RPMI8226 (cell line): ENCODE measurements at places on chromosomes 7 and 10.

GRCh38 chr7:95907337-95907736 lies 135.0 kb downstream of the DYNC1I1 start:
- DNase-seq, result no peak

GRCh38 chr7:138396251-138397070 lies 63.6 kb upstream of the TRIM24 start:
- no peak for DNase-seq

DNA sequence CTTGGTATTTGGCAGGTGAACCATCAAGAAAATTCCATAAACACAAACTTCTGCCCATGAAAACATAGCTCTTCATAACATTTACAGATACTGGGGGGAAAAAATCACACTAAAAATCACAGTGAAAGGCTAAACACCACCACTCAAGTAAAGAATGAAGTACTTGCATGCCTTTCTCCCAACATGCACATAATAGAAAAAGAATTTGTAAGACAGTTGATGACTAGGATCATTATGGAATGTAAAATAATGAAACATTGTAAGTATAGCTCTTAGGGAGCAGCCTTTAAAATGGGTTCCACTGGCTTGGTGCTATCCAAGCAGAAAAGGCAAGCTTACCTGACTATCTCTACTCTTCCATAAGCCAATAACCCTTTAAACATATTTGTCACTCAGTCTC lies 299.9 kb upstream of the LRRN3 start:
- no peak for DNase-seq

GRCh38 chr10:99234791-99235657 lies 628 bp downstream of the HPSE2 start:
- no peak for DNase-seq

DNA sequence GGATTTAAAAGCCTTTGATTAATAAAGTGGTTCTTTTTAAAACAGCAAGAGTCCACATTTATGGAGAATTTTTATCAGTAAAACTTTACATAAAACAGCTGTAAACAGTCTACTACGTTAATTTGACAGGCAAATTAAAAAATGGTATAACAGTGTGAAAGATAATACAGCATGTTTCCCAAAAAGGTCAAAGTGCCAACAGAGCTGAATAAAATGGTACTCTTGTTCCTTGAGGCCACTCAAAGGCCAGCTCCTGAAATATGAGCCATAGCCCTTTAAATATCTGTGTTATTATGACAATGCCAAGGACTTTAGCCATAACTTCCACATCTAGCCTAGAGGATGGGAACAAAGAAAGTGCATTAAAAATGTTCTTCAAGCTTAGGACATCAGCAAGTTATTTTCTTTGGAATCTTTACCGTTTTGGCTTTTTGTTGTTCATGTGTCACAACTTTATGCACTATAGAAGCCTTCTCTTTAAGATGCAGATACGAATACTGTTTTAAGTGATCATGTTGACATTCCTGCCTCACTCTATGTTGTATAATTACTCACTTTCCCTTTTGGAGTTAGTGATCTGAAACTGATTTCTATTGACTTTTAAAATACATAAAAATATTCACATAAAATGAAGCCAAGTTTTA lies 165.6 kb downstream of the RNLS start:
- DNase-seq, result no peak

- DNase-seq, result no peak
Observed at GRCh38 chr7:69605070-69605469, 6.8 kb downstream of the AUTS2 start.

DNA sequence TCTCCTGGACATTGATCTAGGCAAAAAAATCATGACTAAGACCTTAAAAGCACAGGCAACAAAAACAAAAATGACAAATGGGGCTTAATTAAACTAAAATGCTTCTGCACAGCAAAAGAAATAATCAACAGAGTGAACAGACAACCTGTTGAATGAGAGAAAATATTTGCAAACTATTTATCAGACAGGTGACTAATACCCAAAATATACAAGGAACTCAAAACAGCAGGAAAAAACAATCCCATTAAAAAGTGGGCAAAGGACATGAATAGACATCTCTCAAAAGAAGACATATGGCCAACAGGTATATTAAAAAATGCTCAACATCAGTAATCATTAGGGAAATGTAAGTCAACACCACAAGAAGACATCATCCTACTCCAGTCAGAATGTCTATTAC lies 166.8 kb downstream of the MTERF1 start:
- DNase-seq, result no peak

- no peak for DNase-seq
Observed at GRCh38 chr10:58796242-58796641, 283.6 kb downstream of the BICC1 start.

DNA sequence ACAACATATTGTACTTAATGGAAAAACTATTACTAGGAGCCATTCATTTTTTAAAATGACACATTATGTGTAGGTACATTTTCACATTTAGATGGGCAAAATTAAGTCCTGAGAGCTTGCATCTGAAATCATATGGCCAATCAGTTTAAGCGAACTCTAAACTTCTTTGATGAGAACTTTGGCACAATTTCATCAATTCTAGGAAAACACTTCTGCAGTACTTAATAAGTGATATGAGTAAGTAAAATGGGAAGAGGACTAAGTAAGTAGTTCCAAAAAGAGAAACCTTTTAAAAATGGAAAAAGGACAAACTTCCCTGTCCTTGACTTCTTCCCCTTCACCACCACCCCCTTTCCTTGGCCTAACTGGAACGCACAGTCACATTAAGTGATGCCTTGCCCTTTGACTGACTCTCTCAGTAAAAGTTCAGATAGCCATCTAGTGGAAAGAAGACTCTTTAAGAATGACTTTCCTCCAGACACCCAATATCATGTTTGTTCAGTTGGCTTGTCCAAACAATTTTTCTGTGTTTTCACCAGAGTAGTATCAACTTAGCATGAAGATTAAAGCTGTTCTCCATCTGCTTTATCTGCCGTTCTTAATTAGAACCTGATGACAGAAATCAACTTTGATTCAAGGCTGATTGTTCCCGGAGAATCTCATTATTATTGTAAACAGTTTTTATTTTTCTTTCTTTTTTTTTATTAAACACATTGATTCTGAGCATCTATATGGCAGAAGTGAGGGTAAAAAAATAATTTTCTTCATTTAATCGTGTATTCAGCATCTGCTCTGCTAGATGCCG lies 45.1 kb downstream of the CNNM2 start:
- DNase-seq, result no peak

GRCh38 chr10:103619424-103620351 lies 126.2 kb downstream of the NEURL1 start:
- DNase-seq, result no peak

- DNase-seq, result no peak
Observed at GRCh38 chr10:51951601-51952000, 252.2 kb upstream of the CSTF2T start.

DNA sequence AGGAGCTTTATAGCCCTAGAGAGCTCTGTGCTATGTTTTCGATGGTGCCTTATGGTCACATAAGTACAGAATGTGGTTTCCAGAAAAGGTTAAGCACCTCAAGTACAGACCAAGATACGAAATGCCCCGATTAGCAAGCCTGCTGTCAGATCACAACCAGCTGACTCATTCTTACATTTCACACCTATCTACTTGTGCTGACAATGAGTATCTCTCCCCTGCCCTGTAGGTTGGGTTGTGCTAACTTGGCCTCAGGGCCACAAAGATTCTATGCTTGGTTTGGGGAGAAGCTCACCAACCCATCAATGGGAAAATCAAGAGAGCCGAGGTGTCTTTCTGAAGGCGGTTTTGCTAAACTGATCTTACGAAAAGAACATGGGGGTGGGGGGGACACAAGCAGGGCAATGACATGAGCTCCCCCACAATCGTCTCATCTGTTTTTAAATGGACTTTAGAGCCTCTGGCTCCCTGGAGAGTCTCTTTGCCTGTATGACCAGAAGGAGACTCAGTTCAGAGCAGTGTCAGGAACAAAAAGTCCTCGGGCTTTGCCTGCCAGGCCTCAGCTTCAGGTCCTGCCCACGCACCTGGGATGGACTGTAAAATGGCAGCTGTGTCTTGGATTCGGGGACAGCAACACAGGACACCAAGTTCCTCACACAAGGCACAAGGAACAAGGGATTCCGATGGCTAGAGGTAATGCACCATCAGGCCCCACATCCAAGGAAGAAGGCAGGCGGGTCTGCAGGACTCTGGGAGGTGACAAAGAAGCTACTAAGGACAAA lies 55.1 kb downstream of the FAM53B start:
- no peak for DNase-seq

DNA sequence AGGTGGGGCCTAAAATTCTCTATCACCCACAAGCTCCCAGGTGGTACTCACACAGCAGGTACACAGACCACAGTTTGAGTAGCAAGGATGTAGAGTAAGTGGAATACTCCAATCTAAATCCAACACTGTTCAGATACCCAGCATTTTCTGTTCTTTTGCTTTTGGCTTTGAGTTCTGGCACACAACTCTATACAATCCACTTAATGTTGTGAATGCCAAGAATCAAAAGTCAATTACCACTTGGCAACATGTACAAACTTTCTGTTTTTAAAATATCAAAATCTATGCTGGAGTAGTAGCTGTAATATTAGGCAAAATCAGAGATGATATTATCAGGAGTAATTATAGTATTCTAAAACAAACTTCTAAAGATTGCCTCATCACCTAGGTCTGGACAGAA lies 133.4 kb upstream of the LRRTM3 start:
- no peak for DNase-seq

DNA sequence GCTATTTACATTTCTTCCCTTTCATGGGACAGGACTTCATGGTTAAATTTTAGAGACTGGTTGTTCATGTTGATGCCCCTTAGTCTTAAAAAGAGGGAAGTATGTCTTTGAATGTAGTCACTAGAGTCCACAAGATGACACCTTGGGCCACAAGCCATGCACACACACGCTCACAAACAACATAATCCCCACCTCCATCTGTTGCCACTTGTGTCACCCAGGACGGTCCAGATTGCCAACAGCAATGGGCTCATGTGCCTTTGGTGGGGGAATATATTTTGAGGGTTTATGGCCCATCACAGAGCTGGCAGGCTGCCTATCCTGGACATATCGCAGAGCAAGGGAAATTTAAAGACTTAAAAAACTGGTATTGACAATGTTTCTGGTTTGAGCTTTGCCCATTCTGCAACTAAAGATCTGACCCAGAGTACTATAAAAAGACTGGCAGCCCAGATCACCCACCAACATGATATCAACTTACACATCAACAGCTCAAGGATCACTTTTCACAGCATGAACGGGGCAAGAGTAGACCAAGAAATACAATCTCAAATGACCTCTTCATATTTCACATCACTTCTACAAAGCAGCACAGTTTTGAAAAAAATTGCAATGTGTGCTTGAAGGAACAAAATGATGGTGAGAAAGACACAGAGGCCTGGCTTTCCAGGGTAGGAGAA lies 50.5 kb downstream of the STRA8 start:
- DNase-seq, result no peak

- no peak for DNase-seq
Observed at GRCh38 chr7:31251441-31251840, 89.1 kb downstream of the NEUROD6 start.

DNA sequence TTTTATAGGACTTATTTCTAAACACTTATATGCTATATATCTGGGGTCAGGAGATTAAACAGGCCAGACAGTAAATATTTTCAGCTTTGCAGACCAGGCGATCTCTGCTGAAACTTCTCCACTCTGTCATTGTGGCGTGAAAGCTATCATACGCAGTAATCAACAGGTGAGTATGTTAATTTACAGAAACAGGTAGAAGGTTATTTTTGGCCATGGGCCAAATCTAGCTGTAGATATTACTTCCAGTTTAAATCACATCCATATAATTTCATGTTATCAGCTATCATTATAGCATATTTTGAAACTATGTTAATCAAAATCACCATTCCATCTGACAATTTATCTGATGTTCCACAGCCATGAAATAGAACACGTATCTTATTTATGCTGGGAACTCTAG lies 67.8 kb downstream of the GPR37 start:
- DNase-seq, result no peak

- DNase-seq, result no peak
Observed at GRCh38 chr10:51215951-51216834, 141.9 kb downstream of the PRKG1 start.

- DNase-seq, result no peak
Observed at GRCh38 chr10:83592337-83592935, 546.9 kb upstream of the GHITM start.
